ENCODE measurements at places on chromosomes 7 and 10. TPM values are rescaled to one million over a fixed set of nuclear protein-coding genes. Genes with fewer than 3 reads are reported as not detected.

The MSMB gene
- not detected for total RNA-seq

The PIP gene
- total RNA-seq = not detected

The NYAP1 gene
- 0.96 TPM for total RNA-seq

GRCh38 chr7:149198161-149198816, 2.9 kb downstream of the ZNF282 start:
- H3K36me3 ChIP-seq = peaks cover 52% of the 10 kb centered on the region
- no peak overlapping the region for H3K27ac ChIP-seq
- peaks cover 20% of the 10 kb centered on the region for H3K4me1 ChIP-seq
- no peaks in the 10 kb centered on the region for H3K27me3 ChIP-seq

- H3K27me3 ChIP-seq = no peaks in the 10 kb centered on the region
- no peak for DNase-seq
- no peak overlapping the region for H3K27ac ChIP-seq
- H3K4me1 ChIP-seq = no peaks in the 10 kb centered on the region
These were observed 90.8 kb downstream of the PRLHR start for GRCh38 chr10:118504467-118505205.

DNA sequence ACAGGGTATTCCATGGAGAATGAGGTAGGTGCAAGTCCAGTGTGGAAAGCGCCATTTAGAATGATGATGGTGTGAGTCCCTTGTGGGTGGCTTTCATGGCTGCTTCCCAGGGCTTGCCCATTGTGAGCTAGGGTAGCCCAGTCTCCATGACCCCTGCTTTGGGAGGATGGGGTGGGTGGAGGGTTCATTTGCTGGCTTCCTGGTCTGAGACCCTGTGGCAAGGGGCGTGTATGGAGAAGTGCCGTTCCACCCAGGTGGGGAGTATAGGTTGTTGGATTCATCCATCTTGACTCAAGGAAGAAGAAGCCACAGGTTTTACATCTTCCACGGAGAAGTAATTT, 27.7 kb downstream of the CCM2 start:
- no peaks in the 10 kb centered on the region for H3K36me3 ChIP-seq
- peak; percentile 33 for DNase-seq
- no peaks in the 10 kb centered on the region for H3K27me3 ChIP-seq
- H3K4me3 ChIP-seq = no peak overlapping the region
- no peak overlapping the region for H3K27ac ChIP-seq

GRCh38 chr7:55381189-55381588, 16.1 kb downstream of the LANCL2 start:
- no peaks in the 10 kb centered on the region for H3K36me3 ChIP-seq
- no peak overlapping the region for H3K4me3 ChIP-seq
- H3K4me1 ChIP-seq = no peaks in the 10 kb centered on the region
- no peak for DNase-seq
- H3K27me3 ChIP-seq = no peaks in the 10 kb centered on the region

DNA sequence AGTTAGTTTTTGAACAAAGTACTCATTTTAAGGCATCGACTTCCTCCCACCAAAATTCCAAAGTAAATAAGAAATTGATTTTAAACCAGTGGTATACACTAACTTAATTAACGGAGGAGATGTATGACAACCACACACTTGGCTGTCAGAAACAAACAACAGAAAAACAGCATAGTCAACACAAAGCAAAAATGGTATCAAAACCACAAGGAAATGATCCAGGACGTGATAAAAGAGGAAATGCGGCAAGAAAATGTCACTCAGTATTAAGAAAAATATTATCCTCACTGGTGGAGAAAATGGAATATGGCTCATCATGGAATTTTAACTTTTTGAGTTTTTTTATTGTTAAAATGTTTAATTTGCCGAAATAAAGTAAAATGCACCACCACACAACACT, 17.5 kb downstream of the KIAA1549 start:
- H3K27ac ChIP-seq = no peak overlapping the region
- no peaks in the 10 kb centered on the region for H3K36me3 ChIP-seq
- DNase-seq = no peak
- H3K4me3 ChIP-seq = no peak overlapping the region
- no peaks in the 10 kb centered on the region for H3K27me3 ChIP-seq

GRCh38 chr7:33705333-33705833, 200.0 kb upstream of the BMPER start:
- no peaks in the 10 kb centered on the region for H3K36me3 ChIP-seq
- no peaks in the 10 kb centered on the region for H3K27me3 ChIP-seq
- no peak overlapping the region for H3K4me3 ChIP-seq
- no peak overlapping the region for H3K27ac ChIP-seq
- DNase-seq = no peak

- no peak overlapping the region for H3K4me3 ChIP-seq
- no peaks in the 10 kb centered on the region for H3K27me3 ChIP-seq
- DNase-seq = no peak
- no peak overlapping the region for H3K27ac ChIP-seq
- no peaks in the 10 kb centered on the region for H3K36me3 ChIP-seq
These were observed 26.1 kb downstream of the ABCB1 start for GRCh38 chr7:87574630-87575029.

DNA sequence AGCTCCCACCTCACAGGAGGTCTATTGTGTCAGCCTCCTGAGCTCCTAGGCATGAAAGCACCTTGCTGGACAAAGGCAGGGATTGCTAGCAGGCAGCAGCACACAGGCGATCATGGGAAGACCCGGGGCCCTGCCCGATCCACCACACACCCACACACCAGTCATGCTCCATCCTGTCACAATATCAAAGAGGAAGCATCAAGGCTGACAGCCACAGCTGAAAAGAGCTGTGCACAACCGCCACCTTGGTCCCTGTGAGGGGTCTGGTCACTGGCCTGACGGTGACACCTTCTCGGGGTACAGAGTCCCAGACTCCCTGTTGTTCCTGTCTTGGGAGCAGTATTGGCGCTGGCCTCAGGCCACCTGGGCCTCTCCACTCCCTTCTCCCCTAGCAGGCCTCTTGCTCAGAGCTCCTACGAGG, 89.7 kb upstream of the RET start:
- no peak for DNase-seq
- H3K4me1 ChIP-seq = no peaks in the 10 kb centered on the region
- no peaks in the 10 kb centered on the region for H3K36me3 ChIP-seq
- H3K4me3 ChIP-seq = no peak overlapping the region

DNA sequence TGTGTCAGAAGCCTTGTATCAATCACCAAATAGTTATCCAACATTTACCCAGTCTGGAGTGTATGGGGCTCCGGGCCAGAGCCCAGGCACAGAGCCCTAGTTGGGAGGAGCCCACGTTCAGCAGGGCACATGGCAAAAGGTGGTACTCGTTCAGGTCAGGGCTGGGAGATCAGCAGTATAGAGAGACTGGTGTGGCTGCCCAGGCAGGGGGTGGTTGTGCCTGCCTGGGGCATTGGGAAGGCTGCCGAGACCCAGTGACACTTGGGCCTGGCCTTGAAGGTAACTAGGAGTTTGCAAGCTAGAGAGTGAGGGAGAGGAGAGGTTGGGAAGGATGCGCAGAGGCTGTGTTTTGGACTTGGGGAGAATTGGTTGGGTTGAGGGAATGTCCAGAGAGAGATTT, 48.9 kb upstream of the IGFBP3 start:
- no peaks in the 10 kb centered on the region for H3K4me1 ChIP-seq
- DNase-seq = no peak
- H3K36me3 ChIP-seq = no peaks in the 10 kb centered on the region
- no peaks in the 10 kb centered on the region for H3K27me3 ChIP-seq
